ENCODE measurements at places on chromosomes 6 and 20. TPM values are rescaled to one million over a fixed set of nuclear protein-coding genes. Genes with fewer than 3 reads are reported as not detected.

DNA sequence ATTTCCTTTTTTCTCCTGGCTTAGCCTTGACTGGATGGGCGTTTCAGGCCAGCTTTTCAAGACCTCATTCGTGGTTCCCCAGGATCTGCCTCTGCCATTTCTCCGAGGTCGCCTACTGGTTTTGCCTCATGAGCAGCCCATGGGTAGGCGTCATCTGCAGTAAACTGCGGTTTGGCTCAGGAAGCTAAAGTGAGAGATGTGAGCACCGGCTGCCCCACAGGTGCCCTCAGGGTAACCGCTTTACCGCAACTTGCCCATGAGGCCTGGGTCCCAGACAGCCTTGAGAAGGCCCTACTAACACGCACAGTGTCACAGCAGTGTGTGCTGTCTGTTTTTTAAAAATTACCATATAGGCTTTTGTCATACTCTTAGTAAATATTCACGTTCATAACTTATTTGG, 53.4 kb upstream of the TBXT start:
- DNase-seq = no peak

DNA sequence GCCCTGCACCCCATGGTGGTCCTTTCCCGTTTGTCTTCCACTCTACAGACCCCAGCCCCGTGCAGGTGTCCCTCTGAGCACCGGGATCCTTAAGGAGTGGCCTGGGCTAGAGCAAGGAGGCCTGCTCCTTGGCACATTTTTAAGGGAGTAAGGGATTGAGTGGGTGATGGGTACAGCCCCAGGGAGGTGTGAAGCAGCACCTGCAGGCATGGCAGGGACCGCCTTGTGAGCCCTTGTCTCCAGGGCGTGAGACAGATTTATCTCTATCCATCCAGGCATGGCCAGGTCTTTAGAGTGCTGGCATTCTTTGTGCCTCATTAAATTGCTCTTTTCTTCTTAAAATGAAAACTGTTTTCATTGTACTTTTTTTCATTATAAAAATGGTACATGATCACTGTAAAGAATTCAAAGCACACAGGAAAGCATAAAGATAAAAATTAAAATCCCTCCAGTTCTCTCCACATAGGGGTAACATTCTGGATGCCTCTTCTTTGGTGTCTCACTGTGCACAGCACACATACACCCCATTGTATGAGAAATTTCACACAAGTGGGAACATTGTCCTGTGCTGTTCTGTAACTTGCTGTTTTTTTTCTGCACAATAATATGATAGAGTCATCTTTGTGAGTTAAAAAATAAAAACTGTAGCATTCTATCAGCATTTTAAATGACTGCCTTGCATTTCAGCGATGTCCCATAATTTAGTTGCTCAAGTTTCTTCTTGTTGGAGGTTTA, 31.9 kb upstream of the ZNF831 start:
- no peak for DNase-seq

DNA sequence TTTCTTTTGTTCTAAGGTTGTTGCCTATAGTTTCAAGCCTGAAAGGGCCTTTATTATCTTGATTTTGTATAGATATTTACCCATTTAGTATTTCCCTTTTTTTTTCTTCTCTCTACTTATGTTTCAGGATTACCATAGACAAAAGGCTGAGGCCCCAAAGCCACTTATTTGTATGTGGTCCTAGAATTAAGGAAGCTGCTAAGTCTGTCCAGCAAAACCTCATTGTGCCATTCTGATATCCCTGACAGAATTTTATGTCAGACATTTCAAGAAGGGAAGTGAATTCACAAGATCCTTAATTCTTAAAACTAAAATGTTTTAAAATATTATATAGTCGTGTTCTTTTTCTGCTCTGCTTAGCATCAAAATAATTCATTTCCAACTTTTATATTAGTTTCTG, 6.9 kb downstream of the HAO1 start:
- no peak for DNase-seq

GRCh38 chr6:38755874-38756273, 40.8 kb downstream of the DNAH8 start:
- DNase-seq = no peak

DNA sequence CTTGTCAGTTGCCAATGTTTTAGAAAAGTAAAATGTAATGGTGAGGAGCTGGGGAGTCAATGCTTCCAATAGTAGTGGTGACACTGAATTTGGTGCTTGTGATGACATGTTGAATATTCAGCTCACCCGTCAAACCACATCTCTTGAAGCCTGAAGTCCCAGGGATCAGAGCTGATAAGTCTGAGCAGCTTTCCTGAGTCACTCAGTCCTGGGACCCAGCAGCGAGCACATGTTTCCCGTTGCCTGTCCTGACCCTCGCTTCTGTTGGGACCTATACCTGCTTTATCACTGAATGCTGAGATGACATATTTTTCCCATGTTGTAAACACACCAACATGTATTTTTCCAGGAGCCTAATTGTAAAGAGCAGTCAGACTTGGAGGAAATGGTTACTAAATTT, 693.6 kb downstream of the QKI start:
- DNase-seq = no peak

GRCh38 chr20:25039697-25040437, 18.1 kb downstream of the ACSS1 start:
- peak; percentile 92 for DNase-seq

DNA sequence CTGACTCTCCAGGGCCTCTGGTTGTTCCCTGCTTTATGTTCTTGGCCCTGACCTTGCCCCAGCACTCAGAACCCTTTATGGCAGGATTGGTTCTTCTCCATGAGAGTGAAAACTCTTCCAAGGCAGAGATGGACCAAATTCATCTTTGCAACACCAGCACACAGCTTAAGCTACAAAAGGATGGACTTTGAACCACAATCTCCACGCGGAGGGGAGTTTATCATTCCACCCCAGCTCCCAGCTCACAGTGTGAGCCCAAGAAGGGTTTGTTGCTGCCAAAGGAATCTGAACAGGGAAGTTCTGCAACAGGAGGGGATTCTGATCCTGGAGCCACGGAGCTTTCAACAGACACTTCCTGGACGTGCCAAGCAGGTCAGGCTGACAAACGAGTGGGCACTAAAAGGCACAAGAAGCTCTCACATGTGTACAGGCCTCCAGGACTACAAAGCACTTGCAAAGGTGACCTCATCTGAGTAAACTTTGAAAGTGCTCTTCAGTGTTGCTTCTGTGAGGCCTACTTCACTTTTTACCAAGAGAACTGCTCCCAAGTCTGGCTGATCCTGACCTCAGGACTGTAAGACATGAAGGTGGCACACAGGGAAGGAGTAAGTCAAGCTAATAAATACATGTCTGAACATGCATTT, 8.9 kb downstream of the FITM2 start:
- no peak for DNase-seq

DNA sequence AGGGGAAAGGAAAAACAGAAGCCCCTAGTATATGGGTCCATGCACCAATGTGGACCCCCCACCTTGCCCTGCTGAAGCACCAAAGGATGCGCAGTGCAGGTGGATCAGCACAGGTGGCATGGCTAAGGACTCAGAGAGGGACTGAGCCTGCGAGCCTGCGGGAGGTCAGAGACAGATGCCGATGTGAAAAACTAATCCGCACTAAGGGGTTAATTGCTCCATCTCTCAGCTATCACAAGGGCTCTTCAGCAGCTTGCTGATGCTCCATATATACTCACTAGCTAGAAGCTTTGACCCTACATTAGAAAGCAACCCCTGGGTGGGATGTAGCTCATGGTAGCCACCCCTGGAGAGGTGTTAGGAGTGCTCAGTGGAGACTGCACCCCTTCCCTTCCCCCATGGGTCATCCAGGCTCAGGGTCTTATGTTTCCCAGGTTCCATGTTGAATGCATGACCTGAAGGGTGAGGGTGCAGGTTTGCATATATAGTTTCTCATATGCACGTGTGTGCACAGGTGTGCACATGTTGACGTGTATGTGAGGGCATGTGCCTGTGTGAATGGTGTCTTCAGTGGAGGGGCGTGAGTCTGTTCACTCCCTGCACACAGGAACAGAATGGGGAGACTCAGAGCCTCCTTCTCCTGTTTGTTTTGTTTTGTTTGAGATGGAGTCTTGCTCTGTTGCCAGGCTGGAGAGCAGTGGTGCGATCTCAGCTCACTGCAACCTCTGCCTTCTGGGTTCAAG, 13.4 kb upstream of the IP6K3 start:
- DNase-seq = no peak

DNA sequence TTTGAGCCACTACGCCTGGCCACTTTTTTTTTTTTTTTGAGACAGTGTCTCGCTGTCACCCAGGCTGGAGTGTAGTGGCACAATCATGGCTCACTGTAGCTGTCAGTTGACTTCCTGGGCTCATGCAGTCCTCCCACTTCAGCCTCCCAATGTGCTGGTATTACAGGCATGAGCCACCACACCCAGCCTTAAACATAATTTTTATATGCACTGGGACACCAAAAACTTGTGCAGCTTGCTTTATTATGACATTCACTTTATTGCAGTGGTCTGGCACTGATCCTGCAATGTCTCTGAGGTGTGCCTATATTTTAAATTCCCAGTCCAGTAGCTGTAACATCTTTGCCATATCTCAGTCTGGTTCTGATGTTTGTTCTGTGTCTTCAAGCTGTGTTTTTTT, 34.7 kb downstream of the KAT14 start:
- no peak for DNase-seq

GRCh38 chr6:40280231-40280630, 306.9 kb downstream of the LRFN2 start:
- DNase-seq = no peak

GRCh38 chr20:59646487-59646886, 42.1 kb downstream of the PHACTR3 start:
- DNase-seq = no peak

DNA sequence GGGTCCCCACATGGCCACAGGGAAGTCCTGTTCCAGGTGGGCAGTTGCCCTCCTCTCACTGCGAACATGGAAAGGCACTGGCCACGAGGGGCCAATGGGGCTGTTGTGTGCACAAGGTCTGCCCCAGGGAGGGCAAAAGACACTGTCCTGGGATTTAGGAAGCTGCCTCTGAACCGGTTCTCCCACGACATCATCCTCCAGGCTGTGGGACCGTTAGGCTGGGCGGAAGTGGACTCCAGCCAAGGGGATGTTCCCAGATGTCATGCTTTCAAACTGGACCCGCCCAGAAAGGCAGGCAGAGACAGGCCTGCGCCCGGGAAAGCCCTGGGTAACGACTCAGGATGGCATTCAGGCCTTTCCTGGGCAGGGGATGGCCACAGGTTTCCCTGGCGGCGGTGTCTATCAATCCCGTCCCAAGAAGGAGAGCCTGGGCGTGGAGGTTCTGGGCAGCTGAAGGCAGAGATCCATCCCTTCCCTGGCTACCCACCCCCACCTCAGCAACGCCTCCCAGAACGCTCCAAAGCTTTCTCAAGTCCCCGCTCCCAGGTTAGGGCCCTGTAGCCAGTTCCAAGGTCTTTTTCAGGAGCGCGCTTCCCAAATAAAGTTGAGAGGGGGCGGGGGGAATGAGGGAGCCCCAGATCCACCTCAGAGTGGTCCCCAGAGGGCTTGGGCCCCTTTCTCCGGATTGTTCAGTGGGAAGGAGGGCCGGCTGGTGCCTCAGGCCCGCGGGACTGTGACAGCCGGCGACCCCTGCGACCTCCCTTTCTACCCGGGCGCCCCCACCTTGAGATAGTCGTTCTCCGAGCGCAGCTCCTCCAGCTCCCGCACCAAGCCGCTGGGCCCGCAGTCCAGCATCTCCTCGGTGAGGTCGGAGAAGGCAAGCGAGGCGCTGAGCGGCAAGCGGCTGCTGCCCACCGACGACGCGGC, 13.8 kb upstream of the TLDC2 start:
- DNase-seq = peak; percentile 92

GRCh38 chr6:163863565-163863964, 449.0 kb downstream of the QKI start:
- DNase-seq = no peak

GRCh38 chr6:150775415-150776203, 89.9 kb upstream of the MTHFD1L start:
- no peak for DNase-seq

SYCP2L gene
- total RNA-seq = not detected

SLC13A3 gene
- 0.17 TPM for total RNA-seq

ENPP4 gene
- 1.9 TPM for total RNA-seq

PMEPA1 gene
- total RNA-seq = 2.8 TPM

NRSN1 gene
- not detected for total RNA-seq

IL20RA gene
- total RNA-seq = 0.11 TPM

GSTA2 gene
- not detected for total RNA-seq

OPRM1 gene
- total RNA-seq = not detected

SRC gene
- 7.8 TPM for total RNA-seq
